ENCODE measurements at places on chromosomes 7 and 10.

DNA sequence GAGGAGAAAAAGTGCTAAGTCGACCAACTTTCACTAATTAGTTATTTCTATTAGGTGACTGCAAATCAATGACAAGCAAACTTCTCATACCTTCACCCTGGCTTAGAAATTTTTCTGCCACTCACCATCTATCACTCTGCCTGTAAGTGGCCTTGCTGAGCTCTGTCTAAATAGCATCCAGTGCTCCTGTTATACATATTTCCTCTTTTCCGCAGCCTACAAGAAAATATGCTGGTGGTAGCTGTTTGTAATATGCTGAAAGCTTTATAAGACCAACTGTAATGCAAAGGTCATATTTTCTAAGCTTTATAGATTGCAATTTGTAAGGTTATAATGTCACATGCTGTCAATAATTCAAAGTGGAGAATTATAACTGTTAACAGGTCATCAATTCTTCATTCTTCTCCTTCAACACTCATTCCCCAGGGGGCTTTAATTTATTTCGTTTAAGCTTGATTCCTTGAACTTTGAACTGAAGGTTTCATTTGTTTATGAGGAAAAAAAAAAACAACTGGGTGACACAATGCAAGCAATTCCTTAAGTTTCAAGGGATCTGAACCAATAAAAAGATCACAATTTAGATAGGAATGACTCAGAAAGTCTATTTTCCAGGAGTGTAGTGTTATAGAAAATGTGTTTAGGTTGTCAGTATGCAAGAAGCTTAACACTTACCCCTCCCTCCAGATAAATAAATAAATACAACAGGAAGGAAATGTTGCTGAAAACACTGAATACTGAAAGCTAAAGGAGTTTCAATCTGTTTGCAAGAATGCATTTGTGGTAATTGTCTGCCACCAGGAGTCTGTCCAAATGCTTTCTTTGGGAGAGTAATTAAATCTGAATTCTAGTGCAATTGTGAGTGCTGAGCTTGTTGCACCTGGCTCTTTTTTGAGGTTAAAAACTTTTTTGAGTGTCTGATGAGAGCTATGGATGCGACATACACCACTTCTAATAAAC, 183.7 kb downstream of the SORCS1 start:
- DNase-seq = no peak

DNA sequence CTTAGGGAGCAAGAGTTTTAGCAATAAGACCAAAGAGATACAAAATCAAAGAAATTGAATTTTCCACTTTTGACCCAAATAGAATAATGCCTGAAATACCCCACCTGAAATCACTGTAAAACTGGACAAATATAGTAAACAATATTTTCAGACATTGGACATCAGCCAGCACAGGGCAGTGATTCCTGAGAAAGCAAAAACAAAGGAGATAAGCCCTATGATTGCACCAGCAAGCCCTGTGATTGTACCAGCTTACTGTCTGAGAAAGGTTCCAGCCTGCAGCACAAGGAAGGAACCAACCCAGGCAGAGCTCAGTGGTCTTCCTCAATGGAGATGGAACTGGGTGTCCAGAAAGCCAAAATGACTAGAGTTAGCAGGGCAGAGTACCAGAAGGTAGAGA, 10.3 kb downstream of the TMEM106B start:
- DNase-seq = no peak

DNA sequence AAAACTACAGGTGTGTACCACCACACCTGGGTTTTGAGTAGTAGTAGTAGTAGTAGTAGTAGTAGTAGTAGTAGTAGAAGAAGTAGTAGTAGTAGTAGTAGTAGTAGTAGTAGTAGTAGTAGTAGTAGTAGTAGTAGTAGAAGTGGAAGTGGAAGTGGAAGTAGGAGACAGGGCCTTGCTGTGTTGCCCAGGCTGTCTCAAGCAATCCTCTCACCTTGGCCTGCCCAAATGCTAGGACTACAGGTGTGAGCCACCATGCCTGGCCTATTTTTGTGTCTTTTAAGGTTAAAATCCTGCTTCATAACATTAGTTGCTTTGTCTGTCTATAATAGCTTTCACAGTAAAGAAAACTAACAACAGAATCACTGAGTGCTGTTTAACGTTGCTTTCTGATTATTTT, 111.7 kb downstream of the PODXL start:
- DNase-seq = no peak

GRCh38 chr7:66213637-66214036, 8.5 kb downstream of the TPST1 start:
- no peak for DNase-seq

GRCh38 chr7:123131961-123132360, 67.8 kb downstream of the SLC13A1 start:
- DNase-seq = no peak

DNA sequence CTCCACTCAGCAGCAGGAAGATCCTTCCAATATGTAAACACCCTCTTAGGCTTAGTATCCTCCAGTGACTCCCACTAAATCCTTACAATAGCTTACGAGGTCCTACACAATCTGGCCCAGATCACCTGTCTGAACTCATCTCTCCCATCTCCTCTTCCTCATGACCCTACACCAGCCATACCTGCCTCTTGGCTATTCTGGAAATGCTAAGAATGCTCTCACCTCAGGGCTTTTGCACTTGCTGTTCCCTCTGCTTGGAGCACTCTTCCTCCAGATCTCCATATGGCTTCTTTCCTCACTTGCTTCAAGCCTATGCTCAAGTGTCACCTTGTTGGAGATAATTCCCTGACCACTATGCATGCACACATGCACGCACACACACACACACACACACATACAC, 50.8 kb upstream of the FRMD4A start:
- no peak for DNase-seq

DNA sequence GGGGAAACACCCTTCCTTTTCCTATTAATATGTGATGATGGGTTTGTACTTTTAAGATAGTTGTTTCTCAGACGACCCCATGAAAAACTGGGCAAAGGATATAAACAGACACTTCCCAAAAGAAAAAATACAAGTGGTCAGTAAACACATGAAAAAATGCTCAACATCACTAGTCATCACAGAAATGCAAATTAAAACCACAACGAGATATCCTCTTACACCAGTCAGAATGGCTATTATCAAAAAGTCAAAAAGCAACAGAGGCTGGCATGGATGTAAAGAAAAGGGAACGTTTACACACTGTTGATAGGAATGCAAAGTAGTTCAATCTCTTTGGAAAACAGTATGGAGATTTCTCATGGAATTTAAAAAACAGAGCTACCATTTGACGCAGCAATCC, 111.4 kb upstream of the ZEB1 start:
- no peak for DNase-seq
